ENCODE measurements at places on chromosomes 3 and 15. TPM values are rescaled to one million over a fixed set of nuclear protein-coding genes. Genes with fewer than 3 reads are reported as not detected.

TCTA gene
- 12.8 TPM for total RNA-seq

TRPM1 gene
- 0.28 TPM for total RNA-seq

BSN gene
- under 0.01 TPM for total RNA-seq

CGGBP1 gene
- 37.8 TPM for total RNA-seq

GOLGA8K gene
- total RNA-seq: not detected

TIGIT gene
- total RNA-seq: not detected

MAP1A gene
- total RNA-seq: 47.2 TPM

SLC9C1 gene
- not detected for total RNA-seq

Data from IMR-90 (cell line).